ENCODE measurements at places on chromosomes 12 and 14. TPM values are rescaled to one million over a fixed set of nuclear protein-coding genes. Genes with fewer than 3 reads are reported as not detected.

DNA sequence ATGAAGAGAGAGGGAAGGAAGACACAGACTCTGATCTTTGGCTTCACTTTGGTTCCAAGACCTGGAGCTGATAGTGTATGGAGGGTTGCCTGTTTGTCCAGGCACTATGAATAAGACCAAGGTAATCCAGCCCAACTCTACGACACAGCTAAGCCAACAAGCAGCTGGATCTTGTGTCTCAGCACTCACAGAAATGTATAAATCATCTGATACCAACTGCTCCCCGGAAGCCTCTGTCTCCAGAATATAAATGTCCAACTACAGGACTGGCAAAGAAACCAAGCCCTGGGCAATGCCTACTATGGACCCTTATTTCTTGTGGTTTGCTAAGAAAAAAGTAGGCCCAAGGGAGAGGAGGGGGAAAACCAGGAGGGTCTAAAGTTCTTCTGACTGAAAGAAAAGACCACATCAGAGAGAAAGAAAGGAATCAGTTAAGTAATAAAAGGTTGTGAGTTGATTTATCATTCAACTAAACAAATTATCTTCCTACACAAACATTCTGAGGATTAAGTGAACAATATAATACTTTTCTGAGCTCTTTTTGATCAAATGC is 204.0 kb downstream of the DAD1 start:
- no peak overlapping the region for H3K27ac ChIP-seq
- no peaks in the 10 kb centered on the region for H3K4me1 ChIP-seq
- peak; percentile 15 for DNase-seq
- peaks cover 5% of the 10 kb centered on the region for H3K27me3 ChIP-seq
- H3K36me3 ChIP-seq: no peaks in the 10 kb centered on the region
- no peak overlapping the region for H3K4me3 ChIP-seq

- H3K4me3 ChIP-seq: no peak overlapping the region
- H3K27ac ChIP-seq: no peak overlapping the region
- no peak for DNase-seq
These were observed 70.2 kb downstream of the DACT1 start for GRCh38 chr14:58707949-58708348.

DNA sequence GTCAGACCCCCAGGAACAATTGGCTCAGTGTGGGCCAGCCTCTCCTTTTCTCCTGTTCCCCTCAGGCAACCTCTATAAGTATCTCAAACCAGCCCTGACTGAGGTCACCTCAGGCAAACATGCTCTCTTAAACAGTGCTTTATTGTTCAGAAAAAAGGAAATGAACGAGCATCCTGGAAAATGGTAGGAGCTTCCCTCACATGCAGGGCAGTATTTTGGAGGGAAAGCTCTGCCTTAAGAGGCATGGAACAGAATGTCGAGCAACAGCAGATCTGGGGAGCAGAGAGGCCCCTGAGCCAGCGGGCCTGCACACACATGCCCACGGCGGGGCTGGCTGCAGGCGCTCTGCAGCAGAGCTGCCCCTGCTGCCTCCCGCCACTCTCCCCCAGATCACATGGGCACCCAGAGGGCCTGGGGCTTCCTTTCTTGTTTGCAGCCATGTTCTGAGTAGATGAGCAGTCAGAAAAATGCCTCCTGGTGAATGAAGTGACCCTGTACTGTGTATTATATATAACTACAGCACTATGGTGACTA is 42.0 kb downstream of the MOK start:
- H3K36me3 ChIP-seq: no peaks in the 10 kb centered on the region
- DNase-seq: no peak
- H3K27me3 ChIP-seq: no peaks in the 10 kb centered on the region
- H3K27ac ChIP-seq: no peak overlapping the region
- H3K4me1 ChIP-seq: peaks cover 2% of the 10 kb centered on the region

DNA sequence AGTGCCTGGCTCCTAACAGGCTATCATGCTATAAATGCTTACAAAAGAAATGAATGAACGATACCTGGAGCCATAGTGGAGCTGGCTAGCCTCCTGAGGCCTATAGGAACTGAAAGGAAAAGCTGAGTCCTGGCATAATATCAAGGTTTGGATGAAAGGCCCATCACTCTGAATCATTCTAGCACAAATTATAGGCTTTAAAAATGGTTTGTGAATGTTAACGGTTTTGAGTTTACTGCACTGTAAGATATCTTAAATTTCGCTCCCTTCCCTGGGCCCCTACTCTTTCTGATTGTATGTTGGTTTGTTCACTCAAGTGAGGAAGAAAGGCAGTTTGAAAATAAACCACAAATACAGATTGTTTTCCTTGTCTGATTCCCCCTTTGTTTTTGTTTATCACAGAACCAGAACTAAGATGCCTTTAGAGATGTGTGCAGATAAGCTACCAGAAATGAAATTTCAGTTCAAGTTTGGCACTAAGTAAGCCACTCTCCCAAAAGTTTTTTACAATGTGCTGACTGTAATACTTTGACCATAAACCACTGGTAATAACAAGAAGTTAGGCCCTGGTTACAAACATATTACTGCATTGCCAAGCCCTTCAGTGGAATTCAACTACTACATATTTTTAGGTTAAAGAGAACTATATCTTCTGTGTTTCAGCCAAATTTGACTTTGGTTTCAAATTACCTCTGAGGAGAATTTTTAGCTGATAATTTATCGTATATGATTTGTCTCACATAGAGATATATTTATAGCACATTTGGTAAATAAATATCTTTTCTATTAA is 89.5 kb downstream of the ALX1 start:
- no peaks in the 10 kb centered on the region for H3K36me3 ChIP-seq
- H3K27me3 ChIP-seq: no peaks in the 10 kb centered on the region
- no peak overlapping the region for H3K4me3 ChIP-seq
- no peaks in the 10 kb centered on the region for H3K4me1 ChIP-seq

- no peak overlapping the region for H3K4me3 ChIP-seq
- H3K4me1 ChIP-seq: peaks cover 2% of the 10 kb centered on the region
- H3K27ac ChIP-seq: no peak overlapping the region
These were observed 131.3 kb downstream of the SLC5A8 start for GRCh38 chr12:101078536-101079285.

DNA sequence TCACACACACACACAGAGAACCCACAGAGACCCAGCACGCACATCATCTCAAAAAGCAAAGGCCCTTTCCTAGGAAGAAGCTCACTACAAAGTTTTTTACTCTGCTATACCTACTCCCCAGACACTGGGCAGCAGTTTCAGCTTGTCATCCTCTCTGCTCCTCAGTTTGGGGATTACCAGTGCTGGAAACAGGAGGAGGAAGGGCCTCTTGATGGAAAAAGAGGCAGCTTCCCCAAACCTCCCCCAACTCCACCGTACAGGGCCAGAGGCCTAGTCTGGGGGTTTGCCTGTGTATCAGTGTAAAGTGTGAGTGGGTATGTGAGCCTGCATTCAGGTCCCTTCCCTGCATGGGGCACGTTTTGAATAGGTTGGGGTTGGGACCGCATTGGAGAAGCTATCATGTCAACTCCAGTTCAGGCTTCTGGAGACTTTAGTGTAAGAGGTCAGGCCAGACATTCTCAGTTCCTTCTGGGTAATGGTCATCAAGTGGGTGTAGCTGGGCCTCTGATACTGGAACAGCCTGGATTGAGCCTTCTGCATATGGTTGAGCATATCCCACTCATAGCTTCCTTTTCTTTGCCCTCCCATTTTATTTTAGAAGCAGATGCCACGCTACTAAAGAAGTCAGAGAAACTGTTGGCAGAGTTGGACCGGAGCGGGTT is 1.2 kb downstream of the REM2 start:
- no peaks in the 10 kb centered on the region for H3K27me3 ChIP-seq
- H3K27ac ChIP-seq: no peak overlapping the region
- no peak for DNase-seq
- H3K4me1 ChIP-seq: peaks cover 7% of the 10 kb centered on the region

DNA sequence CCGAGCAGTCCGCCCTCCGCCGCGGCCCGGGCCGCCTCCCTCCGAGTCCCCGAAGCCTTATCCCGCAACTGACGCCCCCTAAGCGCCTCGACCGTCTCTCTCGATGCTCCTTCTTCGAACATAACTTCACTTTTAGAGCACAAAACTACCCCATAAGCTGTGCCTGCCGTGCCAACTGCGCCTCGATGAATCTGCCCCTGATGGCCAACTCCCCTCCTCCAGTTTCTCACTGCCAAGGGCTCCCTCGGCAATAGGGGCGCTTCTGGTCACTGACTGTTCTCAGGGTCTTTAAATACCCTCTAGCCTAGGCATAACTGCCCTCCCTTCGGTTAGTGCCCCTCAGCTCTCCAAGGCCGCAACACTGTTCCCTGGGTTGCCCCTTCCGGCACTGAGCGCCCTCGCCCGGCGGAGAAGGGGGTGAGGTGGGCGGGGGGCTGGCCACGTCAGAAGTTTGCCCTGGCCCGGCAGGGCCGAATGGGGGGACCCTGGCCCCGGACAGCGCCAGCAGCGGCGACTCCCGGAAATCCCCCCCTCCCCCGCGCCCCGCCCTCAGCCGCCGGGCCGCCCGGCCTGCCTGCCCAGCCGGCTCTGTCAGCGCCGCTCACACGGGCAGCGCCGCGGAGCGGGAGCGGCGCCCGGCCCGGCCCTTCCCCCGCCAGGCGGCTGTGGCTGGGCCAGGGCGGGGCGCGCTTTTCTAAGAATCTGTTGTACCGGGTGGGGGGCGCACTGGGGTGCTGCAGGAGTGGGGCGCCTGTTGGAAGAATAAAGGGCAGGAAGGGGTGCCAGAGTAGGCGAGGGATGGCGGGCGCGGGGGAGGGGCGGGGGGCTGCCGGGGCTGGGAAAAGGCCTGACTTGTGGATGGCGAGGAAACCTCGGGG is 10.6 kb downstream of the RARG start:
- H3K27me3 ChIP-seq: no peaks in the 10 kb centered on the region
- H3K36me3 ChIP-seq: peaks cover 2% of the 10 kb centered on the region
- DNase-seq: peak; percentile 61
- peak overlapping the region; percentile 64 for H3K4me3 ChIP-seq

DNA sequence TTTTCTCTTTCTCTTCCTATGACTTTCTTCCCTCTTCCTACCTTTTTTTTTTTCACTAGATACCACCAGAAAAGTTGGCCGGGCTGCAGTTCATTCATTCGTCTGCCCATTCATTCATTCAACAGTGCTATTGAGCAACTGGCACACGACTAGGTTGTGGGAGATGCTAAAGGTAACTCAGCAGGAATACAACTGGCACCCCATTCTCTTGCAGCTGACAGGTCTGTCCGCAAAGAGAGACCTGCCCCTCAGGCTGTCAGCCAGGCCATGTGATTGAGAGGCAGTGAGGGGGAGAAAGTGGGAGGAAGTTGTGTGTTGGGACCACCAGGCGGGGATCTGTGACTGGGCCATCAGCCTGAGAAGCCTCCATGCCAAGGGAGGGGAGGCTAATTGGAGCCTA is 105.2 kb downstream of the TSPAN9 start:
- H3K4me1 ChIP-seq: no peaks in the 10 kb centered on the region
- H3K27me3 ChIP-seq: no peaks in the 10 kb centered on the region
- no peaks in the 10 kb centered on the region for H3K36me3 ChIP-seq
- no peak overlapping the region for H3K4me3 ChIP-seq
- no peak overlapping the region for H3K27ac ChIP-seq

The KRT72 gene
- polyA plus RNA-seq: not detected

The ARG2 gene
- polyA plus RNA-seq: 3.2 TPM

DNA sequence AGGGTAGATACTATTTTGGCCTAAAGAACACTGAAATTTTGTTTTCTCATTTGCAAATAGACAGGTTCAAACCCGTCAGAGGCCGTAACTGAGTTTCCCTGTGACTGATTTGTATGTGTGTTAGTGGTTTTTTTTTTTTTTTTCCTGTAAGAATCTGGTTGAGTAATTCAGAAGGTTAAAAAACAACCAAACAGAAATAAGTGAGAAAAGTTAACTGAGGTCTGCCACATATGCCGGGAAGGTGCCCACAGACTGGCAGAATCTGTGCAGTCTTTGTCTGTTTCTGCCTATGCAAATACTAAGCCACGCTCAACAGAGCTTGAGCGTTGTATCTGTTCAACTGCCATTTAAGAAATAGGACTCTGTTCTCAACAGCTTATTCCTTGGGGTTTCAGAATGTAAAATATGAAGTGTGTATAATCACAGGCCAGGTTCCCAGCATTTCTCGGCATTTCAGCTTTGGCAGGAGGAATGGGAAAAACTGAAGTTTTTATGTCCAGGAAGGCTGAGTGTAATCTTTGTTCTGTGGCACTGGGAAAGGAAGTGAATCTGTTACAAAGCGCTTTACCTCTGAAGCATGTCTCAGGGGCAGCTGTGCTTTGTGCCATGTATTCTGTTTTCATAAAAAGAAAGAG is 181.9 kb downstream of the PRKCH start:
- no peak overlapping the region for H3K4me3 ChIP-seq
- H3K4me1 ChIP-seq: no peaks in the 10 kb centered on the region
- DNase-seq: no peak
- H3K36me3 ChIP-seq: no peaks in the 10 kb centered on the region

The GDF11 gene
- polyA plus RNA-seq: 11.1 TPM

The RHOF gene
- 2.3 TPM for polyA plus RNA-seq

GRCh38 chr12:22447223-22447622 is 97.1 kb downstream of the C2CD5 start:
- H3K27me3 ChIP-seq: no peaks in the 10 kb centered on the region
- H3K36me3 ChIP-seq: no peaks in the 10 kb centered on the region
- no peak overlapping the region for H3K27ac ChIP-seq
- H3K4me1 ChIP-seq: no peaks in the 10 kb centered on the region
- H3K4me3 ChIP-seq: no peak overlapping the region

DNA sequence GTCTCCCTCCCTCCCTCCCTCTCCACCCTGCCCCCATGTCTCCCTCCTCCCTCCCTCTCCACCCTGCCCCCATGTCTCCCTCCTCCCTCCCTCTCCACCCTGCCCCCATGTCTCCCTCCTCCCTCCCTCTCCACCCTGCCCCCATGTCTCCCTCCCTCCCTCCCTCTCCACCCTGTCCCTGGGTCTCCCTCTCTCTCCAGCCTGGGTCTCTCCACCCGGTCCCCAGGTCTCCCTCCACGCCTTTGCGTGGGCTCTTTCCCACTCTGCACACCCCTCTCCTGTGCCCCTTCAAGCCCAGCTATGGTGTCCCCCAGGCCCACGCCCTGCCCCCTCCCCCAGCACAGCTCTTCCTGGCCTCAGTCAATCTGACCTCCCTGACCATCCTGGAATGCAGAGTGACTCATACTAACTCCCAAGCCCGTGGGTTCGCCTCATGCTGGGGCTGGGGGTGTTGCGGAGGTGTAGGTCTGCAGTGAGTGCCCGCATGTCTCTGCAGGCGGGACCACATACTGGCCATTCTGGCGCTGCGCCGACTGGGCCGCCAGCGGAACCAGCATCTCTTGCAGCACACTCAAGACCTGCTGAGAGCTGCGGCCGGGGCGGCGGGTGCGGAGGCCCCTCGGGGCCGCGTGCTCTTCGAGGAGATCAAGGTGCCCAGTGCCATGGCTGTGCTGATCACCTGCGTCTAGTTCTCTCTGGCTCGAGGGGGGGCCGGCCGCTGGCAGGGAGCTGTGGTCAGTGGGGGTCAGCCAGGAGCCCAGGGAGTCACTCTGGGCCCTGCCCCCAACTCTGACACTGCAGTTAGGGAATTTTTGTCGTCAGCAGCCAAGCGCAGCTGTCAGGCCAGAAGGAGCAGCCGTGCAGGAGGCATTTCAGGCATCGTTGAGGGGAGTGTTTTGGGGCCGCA is 13.5 kb upstream of the TNFAIP2 start:
- H3K27me3 ChIP-seq: peaks cover under 1% of the 10 kb centered on the region
- H3K4me1 ChIP-seq: peaks cover 26% of the 10 kb centered on the region
- H3K36me3 ChIP-seq: no peaks in the 10 kb centered on the region
- peak; percentile 86 for DNase-seq
- peak overlapping the region; percentile 95 for H3K27ac ChIP-seq

- no peaks in the 10 kb centered on the region for H3K36me3 ChIP-seq
- peaks cover 2% of the 10 kb centered on the region for H3K4me1 ChIP-seq
- no peaks in the 10 kb centered on the region for H3K27me3 ChIP-seq
- H3K4me3 ChIP-seq: no peak overlapping the region
These were observed 11.6 kb downstream of the VRK1 start for GRCh38 chr14:96808619-96809406.

The RDH12 gene
- polyA plus RNA-seq: not detected

The RND1 gene
- 0.12 TPM for polyA plus RNA-seq

Data from fibroblast of lung (primary cell).